HFFc6 (cell line): ENCODE measurements at places on chromosomes 2 and 18.

GRCh38 chr2:5379811-5380210 is 312.4 kb upstream of the SOX11 start:
- no peak overlapping the region for H3K4me3 ChIP-seq
- H3K27me3 ChIP-seq, result no peaks in the 10 kb centered on the region
- peaks cover 11% of the 10 kb centered on the region; the same call in 1 of the 2 replicates for H3K36me3 ChIP-seq
- DNase-seq, result no peak
- H3K27ac ChIP-seq, result no peak overlapping the region

DNA sequence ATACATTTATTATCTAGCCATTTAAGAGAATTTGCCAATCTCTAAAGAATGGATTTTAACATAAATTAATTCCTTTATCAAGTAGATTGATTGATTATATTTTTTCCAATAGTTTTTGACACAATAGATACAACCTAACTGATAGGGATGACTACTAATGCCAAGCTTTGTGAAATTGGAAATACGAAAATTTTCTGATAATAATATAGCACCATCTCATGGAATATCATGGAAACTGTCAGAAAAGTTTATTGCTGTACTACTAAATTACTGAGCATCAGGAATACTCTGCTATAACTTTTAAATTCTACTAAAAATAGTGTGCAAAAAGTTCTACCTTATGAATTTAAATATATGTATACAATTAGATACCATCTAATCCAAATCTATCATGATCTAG is 101.8 kb upstream of the MAP2 start:
- no peak overlapping the region for H3K27ac ChIP-seq
- H3K36me3 ChIP-seq, result no peaks in the 10 kb centered on the region
- no peak for DNase-seq
- peaks cover 3% of the 10 kb centered on the region; the same call in 1 of the 2 replicates for H3K27me3 ChIP-seq
- no peak overlapping the region for H3K4me3 ChIP-seq

- no peak for DNase-seq
- H3K27ac ChIP-seq, result no peak overlapping the region
- H3K27me3 ChIP-seq, result no peaks in the 10 kb centered on the region; the same call in 1 of the 2 replicates
- H3K36me3 ChIP-seq, result no peaks in the 10 kb centered on the region
- H3K4me3 ChIP-seq, result no peak overlapping the region
Observed at GRCh38 chr2:12543978-12544558, 172.7 kb upstream of the TRIB2 start.

GRCh38 chr2:20444993-20445910 is 1.6 kb upstream of the RHOB start:
- no peak overlapping the region for H3K27ac ChIP-seq
- H3K36me3 ChIP-seq, result peaks cover 22% of the 10 kb centered on the region
- no peak for DNase-seq
- H3K4me3 ChIP-seq, result no peak overlapping the region

DNA sequence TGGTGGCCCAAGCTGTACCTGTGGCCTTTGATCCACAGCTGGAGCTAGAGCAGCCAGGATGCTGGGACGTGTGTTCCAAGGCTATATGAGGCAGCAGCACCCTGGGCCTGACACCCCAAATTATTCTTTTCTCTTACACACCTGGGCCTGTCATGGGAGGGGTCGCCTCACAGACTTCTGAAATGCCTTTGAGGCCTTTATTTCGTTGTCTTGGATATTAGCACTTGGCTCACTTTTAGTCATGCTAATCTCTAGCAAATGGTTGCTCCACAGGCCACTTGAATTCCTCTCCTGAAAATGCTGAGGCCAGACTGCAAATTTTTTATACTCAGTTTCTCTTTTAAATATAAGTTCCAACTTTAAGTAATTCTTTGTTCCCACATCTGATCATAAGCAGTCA is 22.0 kb upstream of the IL1R2 start:
- H3K27ac ChIP-seq, result no peak overlapping the region
- peaks cover 4% of the 10 kb centered on the region for H3K27me3 ChIP-seq
- H3K4me3 ChIP-seq, result no peak overlapping the region

DNA sequence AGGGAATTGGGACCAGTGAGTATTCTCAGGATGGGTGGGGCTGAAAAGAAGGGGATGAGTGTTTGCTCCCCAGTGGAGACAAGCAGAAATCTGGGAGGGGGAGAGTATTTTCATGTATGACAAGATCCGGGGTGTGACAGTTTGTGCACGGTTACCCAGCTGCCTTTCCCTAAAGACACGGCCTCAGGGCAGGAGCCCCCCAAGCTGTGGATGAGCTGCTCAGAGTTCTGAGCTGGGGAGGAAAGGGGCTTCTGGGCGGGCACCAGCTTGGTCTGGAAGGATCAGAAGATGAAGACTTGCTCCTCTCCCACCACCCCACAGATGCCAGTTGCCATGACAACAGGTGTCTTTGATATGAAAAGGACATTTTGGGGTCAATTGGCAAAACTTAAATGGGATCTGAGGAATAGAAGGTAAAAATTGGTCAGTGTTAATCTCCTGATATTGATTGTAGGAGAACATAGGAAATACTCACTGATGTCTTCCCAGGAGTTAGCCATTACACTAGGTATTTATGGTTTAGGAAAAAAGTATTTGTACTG is 29.2 kb downstream of the ZCCHC2 start:
- peaks cover 29% of the 10 kb centered on the region for H3K36me3 ChIP-seq
- DNase-seq, result no peak
- H3K27ac ChIP-seq, result no peak overlapping the region
- H3K4me3 ChIP-seq, result no peak overlapping the region
- H3K27me3 ChIP-seq, result no peaks in the 10 kb centered on the region; the same call in 1 of the 2 replicates
- peaks cover 16% of the 10 kb centered on the region for H3K4me1 ChIP-seq

DNA sequence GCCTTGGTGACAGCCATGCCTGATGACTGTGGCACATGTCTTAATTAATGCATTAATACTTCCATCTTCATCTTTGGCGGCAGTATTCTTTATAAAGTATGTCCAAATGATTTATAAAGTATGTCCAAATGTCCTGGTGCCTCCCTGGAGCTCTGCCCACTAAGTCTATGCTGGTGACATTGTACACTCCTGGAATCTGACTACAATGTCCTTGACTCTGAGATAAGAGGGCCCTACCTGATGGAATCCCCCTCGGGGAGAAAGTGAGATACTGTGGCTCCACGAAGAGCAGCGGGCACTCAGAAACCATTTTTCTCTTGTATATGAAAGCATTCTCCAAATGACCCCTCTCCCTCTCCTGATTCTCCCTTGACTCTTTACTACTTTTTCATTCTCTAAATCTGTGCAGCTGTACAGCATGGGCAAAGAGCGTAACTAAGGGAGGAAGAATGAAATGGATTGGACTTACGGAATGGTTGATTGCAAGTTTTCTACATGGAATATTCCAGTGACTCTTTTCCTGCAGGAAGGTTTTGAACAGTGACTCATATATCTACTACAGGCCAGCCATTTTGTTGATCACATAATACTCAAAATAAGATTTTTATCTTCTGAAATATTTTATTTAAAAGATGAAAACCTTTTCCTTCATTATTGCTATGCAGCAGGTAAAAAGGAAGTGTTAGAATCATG is 17.3 kb downstream of the RAB12 start:
- H3K27me3 ChIP-seq, result no peaks in the 10 kb centered on the region
- H3K4me1 ChIP-seq, result peaks cover 41% of the 10 kb centered on the region
- no peak overlapping the region for H3K4me3 ChIP-seq
- H3K27ac ChIP-seq, result no peak overlapping the region

DNA sequence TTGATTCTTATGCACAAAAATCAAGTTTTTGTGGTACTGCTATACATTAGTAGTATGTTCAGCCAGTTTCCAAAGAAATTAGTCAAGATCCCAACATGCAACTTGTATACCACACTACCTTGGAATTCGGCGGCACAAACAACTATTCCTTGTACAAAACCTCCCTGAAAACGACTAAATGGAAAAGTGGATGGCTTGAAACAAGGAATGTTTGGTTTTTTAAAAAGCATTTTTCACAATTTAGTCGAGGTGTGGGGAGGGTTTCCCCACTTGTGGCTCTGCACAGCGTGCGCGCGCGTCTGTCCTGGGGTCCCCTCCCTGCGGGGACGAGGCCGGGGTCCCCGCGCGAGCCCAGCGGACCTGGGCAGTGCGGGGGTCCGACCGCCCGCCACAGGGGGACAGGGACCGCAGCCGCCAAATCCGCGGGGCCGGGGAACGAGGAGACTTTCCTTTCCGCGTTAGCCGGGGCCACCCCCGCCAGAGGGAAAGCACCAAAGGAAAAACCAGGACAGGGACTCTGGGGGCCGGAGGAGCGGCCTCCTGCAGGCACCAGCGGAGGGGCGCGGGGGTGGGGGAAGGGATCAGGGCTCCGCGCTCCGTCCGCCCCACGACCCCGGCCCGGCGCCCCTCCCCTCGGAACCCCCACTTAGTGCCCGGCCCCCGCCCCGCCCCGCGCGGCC is 534 bp upstream of the SOCS6 start:
- H3K36me3 ChIP-seq, result peaks cover 29% of the 10 kb centered on the region
- H3K27ac ChIP-seq, result peak overlapping the region; percentile 66
- no peak for DNase-seq
- peaks cover 2% of the 10 kb centered on the region; the same call in 1 of the 2 replicates for H3K27me3 ChIP-seq

GRCh38 chr2:180048251-180048650 is 41.2 kb upstream of the CWC22 start:
- H3K4me1 ChIP-seq, result peaks cover 9% of the 10 kb centered on the region
- H3K27ac ChIP-seq, result no peak overlapping the region
- no peak for DNase-seq
- H3K36me3 ChIP-seq, result no peaks in the 10 kb centered on the region
- H3K27me3 ChIP-seq, result peaks cover 10% of the 10 kb centered on the region

- no peak overlapping the region for H3K4me3 ChIP-seq
- peaks cover 21% of the 10 kb centered on the region for H3K4me1 ChIP-seq
- peaks cover 39% of the 10 kb centered on the region for H3K27me3 ChIP-seq
- H3K36me3 ChIP-seq, result no peaks in the 10 kb centered on the region; the same call in 1 of the 2 replicates
Observed at GRCh38 chr2:219511547-219512325, 2.5 kb upstream of the ASIC4 start.

DNA sequence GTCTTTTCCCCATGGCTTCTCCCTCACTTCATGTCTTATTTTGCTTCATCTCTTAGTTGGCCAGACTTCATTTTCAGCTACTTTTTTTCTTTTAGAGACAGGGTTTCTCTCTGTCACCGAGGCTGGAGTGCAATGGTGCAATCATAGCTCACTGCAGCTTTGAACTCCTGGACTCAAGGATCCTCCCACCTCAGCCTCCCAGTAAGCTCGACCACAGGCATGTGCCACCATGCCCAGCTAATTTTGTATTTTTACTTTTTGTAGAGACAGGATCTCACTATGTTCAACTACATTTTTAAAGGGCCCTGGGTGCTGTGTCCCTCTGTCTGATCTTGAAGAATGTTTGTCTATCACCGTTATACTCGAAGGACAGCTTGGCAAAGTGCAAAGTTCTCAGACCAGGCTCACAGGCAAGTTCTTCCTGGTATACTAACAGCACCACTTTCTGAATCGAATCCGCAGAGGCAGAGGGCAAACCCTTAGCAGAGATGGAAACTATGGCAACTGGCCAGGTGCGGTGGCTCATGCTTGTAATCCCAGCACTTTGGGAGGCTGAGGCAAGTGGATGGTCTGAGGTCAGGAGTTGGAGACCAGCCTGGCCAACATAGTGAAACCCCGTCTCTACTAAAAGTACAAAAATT is 60.9 kb downstream of the SOWAHC start:
- H3K27ac ChIP-seq, result no peak overlapping the region
- peaks cover 6% of the 10 kb centered on the region for H3K4me1 ChIP-seq
- H3K36me3 ChIP-seq, result no peaks in the 10 kb centered on the region

- H3K27me3 ChIP-seq, result no peaks in the 10 kb centered on the region; the same call in 1 of the 2 replicates
- peak; percentile 78 for DNase-seq
- peaks cover 37% of the 10 kb centered on the region for H3K4me1 ChIP-seq
- H3K4me3 ChIP-seq, result no peak overlapping the region
- peaks cover 8% of the 10 kb centered on the region for H3K36me3 ChIP-seq
Observed at GRCh38 chr2:132547090-132547687, 122.8 kb downstream of the LYPD1 start.

GRCh38 chr2:31207790-31208189 is 9.5 kb downstream of the CAPN14 start:
- no peak for DNase-seq
- H3K4me1 ChIP-seq, result no peaks in the 10 kb centered on the region
- H3K4me3 ChIP-seq, result no peak overlapping the region
- no peaks in the 10 kb centered on the region for H3K36me3 ChIP-seq
